ENCODE measurements at places on chromosomes 2 and 18.

DNA sequence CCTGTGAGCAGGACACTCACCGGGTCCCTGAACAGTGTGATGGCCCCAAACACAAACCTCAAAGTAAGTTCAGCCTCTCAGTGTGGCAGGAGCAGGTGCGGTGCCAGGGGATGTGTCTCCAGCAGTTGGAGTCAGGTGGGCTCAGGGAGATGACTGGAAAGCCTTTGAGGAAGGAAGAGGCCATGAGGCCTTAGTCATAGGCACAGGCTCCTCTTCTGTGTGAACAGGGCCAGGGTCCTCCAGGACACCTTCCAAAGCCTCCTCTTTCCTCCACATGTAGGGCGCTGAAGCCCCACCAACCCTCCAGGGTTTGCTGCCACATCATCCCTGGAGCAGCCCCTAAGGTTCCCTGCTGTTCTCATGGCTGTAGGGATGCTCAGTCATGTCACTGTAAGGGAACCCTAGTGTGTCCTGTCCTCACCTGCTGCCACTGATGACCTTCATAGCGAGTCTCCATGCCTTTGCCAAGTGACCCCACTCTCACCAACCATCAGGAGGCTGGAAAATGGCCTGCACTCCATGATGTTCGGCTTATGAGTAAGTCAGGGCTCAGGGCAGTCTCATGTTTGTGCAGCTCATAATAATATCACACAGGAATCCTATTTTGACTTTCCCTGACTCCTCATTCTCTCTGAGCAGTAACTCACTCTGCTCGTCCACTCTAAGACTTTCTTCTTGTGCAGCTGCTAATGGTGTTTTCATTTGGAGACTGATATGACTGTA, 1152.9 kb downstream of the RPIA start:
- DNase-seq = no peak

GRCh38 chr2:65165558-65165957, 35.7 kb upstream of the RAB1A start:
- DNase-seq = no peak

GRCh38 chr2:233270366-233270765, 18.9 kb downstream of the ATG16L1 start:
- DNase-seq = peak; percentile 44

GRCh38 chr2:208354964-208355381, 51.6 kb upstream of the PTH2R start:
- DNase-seq = no peak

DNA sequence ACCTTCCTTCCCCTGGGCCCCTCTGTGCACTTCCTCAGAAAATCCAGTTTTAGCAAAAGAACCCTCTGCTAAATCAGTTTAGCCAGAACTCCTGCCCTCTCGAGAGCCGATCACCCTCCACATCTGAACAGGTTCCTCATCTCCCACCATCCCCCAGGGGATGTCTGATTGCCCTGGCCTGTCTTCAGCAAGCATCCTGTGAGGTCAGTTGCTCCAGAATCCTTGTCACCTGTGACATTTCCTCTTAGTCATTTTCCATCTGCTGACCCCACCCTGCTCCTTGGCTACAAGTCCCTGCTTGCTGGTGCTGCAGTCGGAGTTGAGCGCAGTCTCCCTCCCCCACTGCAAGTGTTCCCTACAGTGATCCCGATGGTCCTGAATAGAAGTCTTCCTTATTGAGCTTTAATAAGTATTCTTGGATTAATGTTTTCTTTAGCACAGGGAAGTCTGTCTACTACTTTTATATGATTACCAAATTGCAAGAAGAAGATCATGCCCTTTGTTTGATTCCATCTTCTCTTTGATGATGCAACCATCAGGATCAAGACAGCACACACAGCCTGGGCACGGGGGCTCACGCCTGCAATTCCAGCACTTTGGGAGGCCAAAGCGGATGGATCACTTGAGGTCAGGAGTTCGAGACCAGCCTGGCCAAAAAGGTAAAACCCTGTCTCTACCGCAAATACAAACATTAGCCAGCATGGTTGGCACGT, 30.9 kb upstream of the UBE2F start:
- DNase-seq = no peak

DNA sequence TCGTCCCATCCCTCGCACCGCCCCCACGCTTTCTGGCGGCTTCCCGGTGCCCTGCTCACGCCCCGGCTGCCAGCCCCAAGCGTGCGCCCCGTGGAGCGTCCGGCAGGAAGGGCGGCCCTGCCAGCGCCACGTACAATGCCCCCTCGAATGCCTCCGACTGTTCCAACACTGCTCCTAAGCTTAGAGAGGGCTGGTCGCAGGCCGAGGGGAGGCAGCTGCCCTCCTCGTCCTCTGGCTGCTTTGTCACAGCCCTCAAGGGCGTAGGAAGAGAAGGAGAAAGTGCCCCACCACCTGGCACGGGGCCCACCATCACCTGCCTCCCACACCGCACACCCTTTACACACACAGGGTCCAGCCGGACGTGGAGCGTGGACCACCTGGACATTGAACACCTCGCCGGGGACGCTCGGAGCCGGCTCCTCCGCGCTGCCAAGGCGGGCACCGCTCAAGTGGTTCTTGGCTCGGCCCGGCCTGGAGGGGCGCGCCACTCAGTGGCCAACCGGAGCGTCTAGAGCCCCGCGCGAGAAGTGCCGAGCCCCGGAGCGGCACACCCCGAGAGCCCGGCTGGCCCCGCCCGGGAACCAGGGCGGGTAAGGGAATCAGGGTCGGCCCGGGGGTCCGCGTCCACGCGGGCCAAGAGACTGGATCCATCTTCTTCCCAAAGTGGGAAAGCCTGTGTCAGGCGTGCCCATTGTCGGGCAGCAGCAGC, 830 bp downstream of the DNER start:
- no peak for DNase-seq

GRCh38 chr2:136049991-136050920, 64.8 kb upstream of the DARS1 start:
- DNase-seq = no peak

- DNase-seq = no peak
These were observed 11.6 kb upstream of the ST3GAL5 start for GRCh38 chr2:85900366-85900765.

DNA sequence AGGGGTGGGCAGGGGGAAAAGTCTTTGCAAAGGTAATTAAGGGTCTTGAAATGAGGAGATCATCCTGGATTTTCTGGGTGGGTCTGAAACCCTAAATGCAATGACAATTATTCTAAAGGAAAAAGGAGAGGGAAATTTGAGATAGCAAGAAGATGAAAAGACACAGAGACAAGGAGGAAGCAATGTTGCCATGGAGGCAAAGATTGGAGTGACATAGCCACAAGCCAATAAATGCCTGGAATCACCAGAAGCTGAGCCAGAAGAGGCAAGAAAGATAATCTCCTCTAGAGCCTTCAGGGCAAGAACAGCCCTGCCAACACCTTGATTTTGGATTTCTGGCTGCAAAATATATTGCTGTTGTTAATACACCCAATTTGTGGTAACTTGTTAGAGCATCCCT, 1246.3 kb upstream of the PIK3C3 start:
- DNase-seq = no peak

GRCh38 chr2:71555798-71556454, 102.6 kb downstream of the DYSF start:
- no peak for DNase-seq

DNA sequence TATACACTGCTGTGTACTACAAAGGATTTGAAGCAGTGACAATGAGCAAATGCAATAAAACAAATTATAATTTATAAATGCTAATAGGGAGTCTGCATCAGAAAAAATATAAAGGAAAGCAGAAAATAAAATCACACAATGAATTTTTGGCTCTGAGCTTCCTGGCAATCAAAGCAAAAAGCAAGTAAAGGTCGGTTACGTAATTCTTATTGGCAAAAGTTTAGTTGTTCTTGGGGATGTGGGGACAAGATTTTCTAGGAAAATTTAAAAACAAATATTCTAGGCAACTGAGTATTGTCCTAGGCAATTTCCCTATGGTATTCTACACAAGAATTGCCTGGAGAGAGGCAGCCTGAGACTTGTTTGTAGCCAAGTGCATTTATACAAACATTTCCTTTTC, 1.8 kb downstream of the ORC2 start:
- DNase-seq = no peak

DNA sequence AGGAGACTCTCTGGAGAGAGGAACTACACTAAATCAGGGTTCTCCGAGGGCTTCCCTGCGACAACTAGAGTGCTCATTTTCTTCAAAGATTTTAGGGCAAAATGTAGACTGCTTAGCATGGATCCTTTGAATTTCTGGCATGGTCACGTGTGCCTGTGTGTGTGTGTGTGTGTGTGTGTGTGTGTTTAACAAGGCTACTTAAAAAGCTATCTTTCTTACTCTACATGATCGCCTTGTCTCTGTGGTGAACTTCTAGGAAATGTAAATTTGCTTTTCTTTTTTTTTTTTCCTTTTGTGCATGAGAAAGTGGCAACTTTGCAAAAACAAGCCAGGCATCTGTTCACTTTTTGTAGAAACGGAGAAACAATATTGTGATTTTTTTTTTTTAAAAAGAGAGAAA, 43.9 kb downstream of the SOX11 start:
- DNase-seq = no peak

GRCh38 chr2:203730883-203731282, 24.4 kb downstream of the CD28 start:
- DNase-seq = no peak

DNA sequence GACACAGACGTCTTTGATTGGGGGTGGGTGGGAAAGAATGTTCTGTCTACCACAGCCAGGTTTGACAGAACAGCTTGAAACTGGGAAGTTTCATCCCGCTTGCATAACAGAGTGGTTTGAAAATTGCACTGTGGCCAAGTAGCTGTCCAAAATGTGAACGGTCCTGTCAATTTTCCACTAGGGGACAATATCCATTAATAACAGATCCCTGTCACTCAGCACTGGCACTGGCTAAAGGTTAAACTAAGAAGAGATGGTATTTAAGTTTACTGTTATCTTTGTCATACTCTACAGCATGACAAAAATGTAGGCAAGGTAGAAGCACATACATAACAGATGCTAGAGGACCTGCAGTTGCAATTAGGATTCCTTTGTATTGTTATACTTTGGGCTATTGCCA, 55.6 kb upstream of the ACMSD start:
- DNase-seq = no peak

- DNase-seq = peak; percentile 10
These were observed 5.9 kb downstream of the SCYGR3 start for GRCh38 chr2:227608561-227609338.

DNA sequence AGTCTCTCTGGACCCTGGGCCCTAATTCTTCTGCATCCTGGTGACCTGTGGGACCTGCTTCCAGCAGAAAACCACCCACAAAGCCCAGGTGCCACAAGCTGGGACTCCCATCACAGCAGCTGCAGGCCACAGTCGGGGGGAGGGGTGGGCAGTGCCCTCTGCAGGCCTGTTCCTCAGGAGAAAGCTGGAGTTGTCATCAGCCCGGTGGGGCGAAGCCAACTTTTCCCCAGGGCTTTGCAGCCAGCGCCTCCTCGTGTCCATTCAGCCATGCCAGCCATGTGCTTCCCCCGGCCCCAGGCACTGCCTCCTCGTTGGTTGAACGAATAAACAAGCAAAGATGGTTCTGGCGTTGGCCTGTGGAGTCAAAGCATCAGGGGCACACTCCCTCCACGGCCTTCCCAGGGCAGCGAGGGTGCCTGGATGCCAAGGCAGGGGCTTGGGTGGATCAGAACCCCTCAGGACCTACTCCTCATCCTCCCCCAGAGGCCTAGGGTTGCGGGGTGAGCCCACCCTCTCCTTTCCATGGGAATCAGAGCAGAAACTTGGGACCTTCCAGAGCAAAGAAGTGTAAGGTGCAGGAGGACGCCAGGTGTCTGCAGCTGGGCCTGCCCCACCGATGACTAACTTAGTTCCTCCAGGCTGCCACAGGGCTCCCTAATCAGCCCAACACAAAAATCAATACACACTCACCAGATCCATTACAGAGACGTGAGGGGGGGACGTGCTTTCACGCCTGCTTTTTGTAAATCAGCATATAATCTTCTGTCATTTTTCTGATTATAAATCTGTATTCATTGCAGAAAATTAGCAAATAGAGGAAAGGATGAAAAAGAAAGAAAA, 75.7 kb upstream of the RAB6C start:
- no peak for DNase-seq

GRCh38 chr2:75140288-75140687, 59.0 kb downstream of the TACR1 start:
- no peak for DNase-seq

DNA sequence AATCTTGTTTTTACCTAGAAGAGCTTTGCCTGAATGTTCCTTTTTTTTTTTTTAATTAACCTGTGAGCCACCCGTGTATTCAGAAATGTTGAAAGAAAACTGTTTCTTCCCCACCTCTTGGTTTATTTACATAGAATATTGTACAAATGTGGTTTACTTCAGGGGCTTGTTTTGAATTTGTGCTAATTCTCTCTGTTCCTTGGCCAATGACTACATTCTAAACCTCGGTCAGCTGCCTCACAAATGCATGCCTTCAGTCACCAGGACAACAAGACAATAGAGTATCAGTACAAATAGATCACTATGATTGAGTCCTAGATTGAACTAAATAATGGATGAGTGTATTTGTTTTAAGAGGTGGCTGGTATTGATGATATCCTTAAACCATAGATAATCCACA, 36.0 kb downstream of the AGFG1 start:
- DNase-seq = no peak

GRCh38 chr18:55641486-55641885, 53.5 kb upstream of the TCF4 start:
- no peak for DNase-seq

DNA sequence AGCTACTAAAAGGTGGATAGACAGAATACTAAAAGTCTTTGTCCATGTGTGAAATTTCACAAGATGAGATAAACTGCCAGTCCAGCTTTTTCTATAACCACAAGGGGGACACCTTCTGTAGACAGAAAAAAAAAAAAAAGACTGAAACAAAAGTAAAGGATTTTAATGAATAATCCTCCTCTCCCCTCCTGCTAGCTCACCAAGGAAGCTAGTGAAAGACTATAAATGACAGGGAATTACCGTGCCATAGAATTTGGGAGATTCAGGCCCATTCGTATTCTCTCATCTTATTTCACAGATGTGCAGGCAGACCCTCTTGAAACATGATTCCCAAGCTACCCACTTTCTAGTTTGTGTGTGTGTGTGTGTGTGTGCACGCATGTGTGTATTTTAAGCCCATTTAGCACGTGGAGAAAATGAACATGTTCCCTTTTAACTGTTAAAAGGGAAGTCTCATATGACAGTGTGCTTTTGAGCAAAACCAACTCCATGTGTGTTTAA, 36.3 kb upstream of the SLC8A1 start:
- no peak for DNase-seq

DNA sequence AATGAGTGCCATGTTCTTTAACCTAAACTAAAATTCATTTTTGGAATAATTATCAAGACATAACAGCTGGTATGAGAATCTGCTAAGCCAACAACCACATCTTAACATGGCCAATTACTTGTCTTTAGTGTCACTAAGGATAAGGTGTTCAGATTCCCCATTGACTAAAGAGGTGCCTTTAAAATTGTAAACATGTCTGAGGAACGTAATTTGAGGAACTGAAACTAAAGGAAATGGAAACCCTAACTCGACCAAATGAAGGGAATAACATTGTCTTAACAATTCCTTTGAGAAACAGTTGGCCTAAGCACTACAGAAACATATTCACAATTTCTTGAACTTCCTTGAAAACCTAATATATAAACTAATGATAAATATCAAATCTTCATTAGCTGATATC, 355.4 kb upstream of the GULP1 start:
- DNase-seq = no peak

Data from CD4-positive, alpha-beta T cell treated with Interleukin-15 for 4 hours (primary cell).